Activated T-helper 1 cell treated with anti-CD3 and anti-CD28 coated beads, Interleukin-12 subunit alpha, Interleukin-12 subunit beta, Interleukin-2, Interleukin-4 antibody, amounts not matched to agents 30 ng/mL and 10 ng/mL and 1 ng/mL, durations not matched to agents 14 hours and 24 hours and 36 hours (primary cell): ENCODE measurements at places on chromosomes 7 and 10.

DNA sequence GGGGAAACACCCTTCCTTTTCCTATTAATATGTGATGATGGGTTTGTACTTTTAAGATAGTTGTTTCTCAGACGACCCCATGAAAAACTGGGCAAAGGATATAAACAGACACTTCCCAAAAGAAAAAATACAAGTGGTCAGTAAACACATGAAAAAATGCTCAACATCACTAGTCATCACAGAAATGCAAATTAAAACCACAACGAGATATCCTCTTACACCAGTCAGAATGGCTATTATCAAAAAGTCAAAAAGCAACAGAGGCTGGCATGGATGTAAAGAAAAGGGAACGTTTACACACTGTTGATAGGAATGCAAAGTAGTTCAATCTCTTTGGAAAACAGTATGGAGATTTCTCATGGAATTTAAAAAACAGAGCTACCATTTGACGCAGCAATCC is 111.4 kb upstream of the ZEB1 start:
- no peak for DNase-seq

DNA sequence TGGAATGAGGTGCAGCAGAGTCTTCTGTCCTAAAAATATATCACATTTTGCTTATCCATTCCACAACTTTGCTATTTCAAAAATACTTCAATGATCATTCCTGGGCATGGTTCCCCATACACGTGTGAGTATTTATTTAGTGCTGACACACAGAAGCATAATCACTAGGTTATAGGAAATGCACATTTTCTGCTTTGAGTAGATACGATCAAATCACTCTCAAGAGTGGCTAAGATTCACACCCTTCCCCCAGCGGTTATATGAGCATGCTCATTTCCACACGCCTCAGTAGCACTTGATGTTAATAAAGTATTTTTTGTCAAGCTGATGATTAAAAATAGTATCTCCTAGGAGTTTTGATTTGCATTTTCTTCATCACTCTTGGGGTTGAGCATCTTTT is 93.5 kb upstream of the LRRC4 start:
- no peak for DNase-seq

GRCh38 chr10:120433141-120433540 is 23.9 kb upstream of the PLPP4 start:
- no peak for DNase-seq

DNA sequence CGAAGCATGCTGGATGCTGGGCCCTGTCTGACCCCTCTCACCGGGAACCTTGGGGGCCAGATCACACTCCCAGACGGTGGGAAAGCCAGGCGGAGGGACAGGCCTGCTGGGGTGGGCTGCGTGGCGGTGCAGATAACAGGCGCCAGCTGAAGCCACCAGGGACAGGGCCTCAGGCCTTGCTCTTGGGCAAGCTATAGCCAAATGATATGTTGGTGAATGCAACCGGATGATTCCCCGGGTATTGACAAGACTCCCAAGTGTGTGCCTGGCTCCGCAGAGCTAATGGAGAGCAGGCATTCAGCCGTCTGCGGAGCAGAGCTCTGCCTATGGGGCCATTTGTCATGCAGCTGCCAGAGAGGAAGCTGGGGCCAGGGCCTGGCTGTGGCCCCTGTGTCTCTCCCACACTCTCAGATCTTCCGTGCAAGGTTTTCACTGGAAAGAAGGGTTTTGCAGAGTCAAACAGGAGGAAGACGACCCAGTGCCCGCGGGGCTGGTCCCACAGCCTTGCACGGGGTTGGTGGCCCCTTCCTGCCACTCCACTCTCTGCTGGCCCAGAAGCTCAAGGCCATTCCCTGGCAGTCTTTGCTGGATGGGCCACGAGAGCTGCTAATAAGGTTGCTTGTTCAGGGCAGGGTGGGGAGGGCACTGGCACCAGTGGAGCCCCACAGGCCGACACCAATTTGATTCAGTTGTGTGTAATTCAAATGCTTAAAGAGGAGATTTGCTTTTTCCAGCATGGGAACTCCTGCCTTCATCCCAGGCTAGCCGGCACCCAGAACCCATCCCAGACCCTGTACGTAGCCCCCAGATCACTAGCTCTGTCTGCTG is 91.8 kb downstream of the PRKAG2 start:
- DNase-seq, result no peak

DNA sequence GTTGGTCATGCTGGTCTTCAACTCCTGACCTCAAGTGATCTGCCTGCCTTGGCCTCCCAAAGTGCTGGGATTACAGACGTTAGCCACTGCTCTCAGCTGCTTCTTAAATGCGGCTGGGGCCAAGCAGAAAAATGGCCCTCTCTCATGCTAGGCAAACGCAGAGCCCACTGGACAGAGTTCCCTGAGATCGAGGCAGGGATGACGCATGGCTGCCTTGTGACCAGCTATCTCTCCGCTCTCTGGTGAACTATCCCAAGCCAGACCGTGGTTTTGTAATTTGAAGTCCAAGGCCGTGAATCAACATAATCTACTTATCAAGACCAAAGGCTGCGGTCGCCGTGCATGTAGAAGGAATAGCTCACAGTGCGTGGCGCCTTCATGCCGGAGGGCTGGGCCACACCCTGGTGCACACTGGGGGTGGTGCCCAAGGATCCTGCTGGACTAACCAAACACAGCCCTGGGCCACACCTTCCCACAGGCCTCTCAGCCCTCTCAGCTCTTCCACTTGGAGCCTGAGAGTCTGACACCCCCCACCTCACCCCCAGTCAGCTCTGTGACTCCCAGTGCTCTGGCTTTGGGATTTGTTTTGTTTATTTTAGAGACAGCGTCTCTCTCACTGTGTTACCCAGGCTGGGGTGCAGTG is 88.1 kb upstream of the CUX1 start:
- DNase-seq, result no peak
